Stimulated activated CD8-positive, alpha-beta memory T cell treated with anti-CD3 and anti-CD28 coated beads, Interleukin-4, amount 100 ng/mL, for 4 hours (primary cell): ENCODE measurements at places on chromosomes 12 and 14.
A peak's percentile ranks its signal among the peaks of the same experiment; 100 is the strongest.

GRCh38 chr12:48198672-48198971, 4.5 kb downstream of the OR10AD1 start:
- DNase-seq: no peak

DNA sequence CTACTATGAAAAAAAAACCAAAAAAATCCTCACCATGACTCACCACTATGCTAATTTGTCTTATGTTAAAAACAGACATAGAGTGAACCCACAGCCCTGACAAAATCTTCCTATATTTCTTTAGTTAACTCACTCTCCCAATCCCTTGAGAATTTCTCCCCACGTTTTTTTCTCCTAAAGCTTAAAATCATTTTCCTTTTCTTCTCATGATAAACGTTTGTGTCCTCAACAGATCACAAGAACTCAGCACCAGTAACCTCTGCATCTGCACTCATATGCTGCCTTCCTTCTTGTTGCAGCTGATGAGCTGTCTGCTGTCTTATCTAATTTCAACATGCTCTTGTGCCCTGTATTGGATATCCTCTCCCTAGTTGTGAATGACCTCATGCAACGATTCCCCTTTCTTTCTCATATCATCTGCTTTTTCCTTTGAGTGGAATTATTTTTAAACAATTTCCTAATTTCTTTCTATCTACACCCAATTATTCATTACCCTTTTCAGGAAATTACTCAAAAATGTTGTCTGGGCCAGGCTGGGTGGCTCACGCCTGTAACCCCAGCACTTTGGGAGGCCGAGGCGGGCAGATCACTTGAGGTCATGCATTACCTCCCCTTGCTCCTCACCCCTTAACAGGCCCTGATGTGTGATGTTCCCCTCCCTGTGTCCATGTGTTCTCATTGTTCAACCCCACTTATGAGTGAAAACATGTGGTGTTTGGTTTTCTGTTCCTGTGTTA, 427.5 kb upstream of the MGAT4C start:
- no peak for DNase-seq

- no peak for DNase-seq
Measured at GRCh38 chr14:57686304-57686703, 179.6 kb downstream of the SLC35F4 start.

DNA sequence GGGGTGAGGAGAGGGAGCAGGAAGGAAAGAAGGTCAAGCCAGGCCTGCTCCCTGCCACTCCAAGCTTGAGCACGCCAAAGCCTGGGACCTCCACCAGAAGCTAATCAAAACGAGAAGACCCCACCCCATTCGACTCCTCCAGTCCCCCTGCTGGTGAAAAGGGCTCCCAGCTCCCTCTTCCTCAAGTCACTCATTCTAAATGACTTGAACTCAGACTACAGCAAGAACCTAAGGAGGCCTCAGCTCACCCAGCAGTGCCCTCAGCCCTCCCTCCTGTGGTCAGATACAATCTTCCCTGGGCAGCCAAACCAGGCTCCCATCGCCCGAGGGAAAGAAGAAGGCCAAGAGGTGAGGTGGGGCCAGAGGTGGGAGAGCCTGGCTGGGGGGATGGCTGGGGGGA, 17.4 kb downstream of the HDAC7 start:
- no peak for DNase-seq

- no peak for DNase-seq
Measured at GRCh38 chr12:92628476-92628875, 74.3 kb upstream of the PLEKHG7 start.

DNA sequence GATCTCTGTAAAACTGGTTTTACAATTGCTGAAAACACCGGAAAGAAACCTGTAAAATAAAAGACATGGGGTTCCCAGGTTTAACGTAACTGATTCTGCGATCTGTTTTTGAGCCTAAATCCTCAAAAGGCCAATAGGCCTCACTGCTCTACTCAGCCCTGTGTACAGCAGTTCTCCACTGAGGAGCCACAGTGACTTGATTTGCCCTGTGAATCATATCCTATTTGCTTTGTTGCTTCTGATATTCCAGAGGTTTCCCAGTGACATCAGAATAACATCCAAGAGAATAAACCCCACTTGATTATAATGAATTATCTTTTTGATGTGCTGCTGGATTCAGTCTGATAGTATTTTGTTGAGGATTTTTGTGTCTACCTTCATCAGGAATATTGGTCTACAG, 27.5 kb downstream of the MDM1 start:
- no peak for DNase-seq

- DNase-seq: no peak
Measured at GRCh38 chr12:92729773-92730305, 27.1 kb downstream of the PLEKHG7 start.

GRCh38 chr12:133058203-133059113, 21.1 kb downstream of the ZNF84 start:
- no peak for DNase-seq

- no peak for DNase-seq
Measured at GRCh38 chr14:105333613-105334364, 19.2 kb downstream of the PACS2 start.

GRCh38 chr14:64970776-64971477, 1.2 kb downstream of the RAB15 start:
- no peak for DNase-seq

DNA sequence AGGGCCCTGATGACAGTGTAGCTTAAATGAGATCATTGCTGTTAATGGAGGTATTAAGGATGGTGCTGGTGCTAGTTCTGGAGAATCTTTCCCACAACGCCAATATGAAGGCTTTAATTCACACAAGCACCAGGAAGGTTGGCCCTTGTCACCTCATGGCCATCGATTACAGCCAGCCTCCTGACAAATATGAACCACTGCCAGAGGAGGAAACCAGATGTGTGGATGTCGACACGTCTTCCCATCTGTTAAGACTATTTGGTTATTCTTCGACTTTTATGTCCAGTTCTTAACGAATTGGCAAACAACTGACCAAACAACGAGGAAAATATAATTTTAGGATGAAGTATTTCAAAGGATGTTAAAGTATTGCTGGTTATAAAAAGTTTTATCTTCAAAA, 79.5 kb downstream of the PIK3C2G start:
- DNase-seq: no peak

- no peak for DNase-seq
Measured at GRCh38 chr14:75496755-75497154, 25.5 kb upstream of the BATF start.

DNA sequence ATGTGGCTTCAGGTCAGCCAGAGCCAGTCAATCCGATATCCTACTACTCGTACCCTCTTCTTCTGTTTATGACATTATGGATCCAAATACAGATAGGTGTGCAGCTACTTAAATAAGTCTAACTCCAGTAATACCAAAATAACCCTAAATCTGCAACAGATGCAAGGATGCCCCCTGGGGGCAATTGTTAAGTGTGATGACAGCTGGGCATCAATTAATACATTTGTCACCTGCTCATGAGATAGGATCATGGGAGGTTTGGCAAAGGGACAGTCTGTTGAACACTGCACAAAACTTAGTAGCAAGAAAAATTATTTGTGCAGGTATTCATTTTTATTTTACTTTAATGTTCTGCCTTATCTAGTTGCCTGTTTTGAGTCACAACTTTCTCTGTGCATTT, 83.2 kb downstream of the SLC38A6 start:
- no peak for DNase-seq

- no peak for DNase-seq
Measured at GRCh38 chr12:108735855-108736254, 4.5 kb upstream of the CORO1C start.

DNA sequence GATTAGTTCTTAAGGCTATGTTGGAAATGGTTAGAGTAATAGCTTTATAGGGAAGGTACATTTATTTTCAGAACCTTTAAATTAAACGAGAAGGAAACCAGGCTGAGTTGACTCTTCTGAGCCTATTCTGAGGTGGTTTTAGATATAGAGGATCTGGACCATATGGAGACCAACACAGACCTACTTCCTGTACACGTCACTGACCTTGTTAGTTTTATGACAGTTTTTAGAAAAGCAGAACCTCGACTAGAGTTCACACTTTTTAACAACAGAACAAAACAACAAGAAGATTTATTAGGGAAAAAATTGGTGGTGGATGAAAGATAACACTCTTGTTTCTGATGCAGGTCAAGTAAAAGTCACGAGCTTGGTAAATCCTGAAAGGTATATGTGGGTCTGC, 107.1 kb downstream of the NPAS3 start:
- no peak for DNase-seq

DNA sequence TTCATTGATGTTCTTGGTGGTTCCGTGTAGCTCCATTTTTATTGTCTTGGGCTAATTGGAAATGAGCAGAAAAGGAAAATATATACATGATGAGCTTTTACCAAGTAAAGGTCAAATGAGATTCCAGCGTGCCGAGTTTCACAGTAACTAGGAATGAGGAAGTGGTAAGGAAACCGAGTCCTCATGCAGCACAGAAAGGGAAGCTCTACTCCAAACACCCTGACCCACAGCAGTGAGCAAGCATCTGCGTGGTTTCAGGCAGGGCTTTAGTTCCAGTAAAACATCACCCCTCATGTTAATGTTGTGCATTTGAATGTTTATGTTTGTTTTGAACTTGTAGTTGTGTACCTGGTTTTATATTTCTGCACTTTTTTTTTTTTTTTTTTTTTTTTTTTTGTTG, 208.0 kb downstream of the SLC41A2 start:
- no peak for DNase-seq

GRCh38 chr14:22176957-22177356, 412.1 kb downstream of the DAD1 start:
- no peak for DNase-seq

GRCh38 chr14:94390372-94391086, 2.1 kb upstream of the SERPINA1 start:
- DNase-seq: no peak

DNA sequence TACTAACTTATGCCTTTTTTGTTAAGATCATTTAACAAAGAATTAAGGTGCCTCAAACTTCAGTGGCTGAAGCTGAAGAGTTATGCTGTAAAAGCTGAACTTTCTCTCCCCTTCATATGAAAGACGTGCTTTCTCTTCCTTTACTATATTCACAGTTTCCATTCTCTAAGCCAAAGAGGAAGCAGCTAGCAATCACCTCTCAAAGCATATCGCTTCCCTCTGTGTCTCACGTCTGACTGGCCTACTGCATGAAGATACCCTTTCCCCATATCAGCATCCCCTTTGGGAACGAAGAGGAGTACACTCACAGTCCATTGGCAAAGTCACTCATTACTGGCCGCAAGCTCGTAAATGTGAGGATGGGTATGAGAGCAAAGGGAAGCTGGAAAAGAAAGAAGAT, 34.9 kb downstream of the SLC11A2 start:
- DNase-seq: no peak

DNA sequence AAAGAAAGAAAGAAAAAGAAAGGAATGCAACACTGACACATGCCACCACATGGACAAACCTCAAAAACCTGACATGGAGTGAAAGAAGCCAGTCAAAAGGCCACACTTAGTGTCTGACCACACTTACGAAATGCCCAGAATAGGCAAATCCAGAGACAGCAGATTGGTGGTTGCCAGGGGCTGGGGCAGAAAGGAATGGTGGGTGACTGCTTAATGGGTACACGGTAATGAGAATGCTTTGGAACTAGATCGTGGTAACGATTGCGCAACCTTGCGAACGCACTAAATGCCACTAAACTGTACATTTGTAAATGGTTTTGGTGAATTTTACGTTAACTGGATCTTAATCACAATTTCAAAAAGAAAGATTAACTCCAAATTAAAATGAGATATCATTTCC, 39.5 kb downstream of the SCARB1 start:
- no peak for DNase-seq

DNA sequence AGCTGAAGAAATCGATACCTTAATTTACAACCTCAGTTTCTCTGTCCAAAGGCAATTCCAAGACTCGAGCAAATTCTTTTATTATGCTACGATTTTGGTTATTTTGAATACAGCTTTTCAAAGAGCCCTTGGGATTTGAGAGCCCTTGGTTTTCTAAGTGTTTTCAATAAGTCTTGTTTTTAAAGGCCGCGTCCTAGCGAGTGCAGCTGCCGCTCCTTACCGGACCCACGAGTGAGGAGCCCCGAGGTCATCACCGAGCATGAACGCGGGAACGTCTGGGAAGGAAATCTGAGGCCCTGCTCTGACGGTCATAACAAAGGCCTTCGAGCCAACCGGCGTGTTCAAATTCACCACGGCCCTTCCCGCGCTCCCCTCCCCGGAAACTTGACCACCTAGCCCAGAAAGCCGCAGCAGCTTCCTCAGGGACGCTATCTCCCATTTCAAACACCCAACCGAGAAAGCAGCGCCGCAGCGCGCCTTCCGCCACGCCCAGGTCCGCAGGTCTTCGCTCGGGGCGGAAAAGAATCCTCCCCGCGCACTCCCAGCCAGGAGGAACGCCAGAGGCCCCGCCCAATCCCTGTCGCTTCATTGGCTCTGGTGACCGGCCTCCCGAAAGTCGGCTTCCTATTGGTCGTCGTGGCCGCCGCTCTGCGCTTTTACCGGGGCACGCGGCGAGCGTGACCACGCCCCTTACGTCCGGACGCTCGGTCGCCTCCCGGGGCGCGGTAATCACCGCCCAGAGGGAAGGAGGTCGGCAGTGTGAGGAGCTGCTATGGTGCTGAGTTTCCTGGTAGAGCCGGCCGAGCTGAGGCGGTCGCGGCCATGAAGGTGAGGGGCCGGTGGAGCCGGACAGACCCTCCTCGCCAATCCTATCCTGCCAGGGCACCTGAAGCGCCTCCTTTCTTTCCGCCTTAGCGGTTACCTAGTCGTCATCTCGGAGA, at the start of gene RNF34:
RNF34 (plus strand) TSS at position 728 of the 941 bp plus-strand sequence; CDS start at position 823, 95 bp downstream.
- DNase-seq: peak; percentile 95

DNA sequence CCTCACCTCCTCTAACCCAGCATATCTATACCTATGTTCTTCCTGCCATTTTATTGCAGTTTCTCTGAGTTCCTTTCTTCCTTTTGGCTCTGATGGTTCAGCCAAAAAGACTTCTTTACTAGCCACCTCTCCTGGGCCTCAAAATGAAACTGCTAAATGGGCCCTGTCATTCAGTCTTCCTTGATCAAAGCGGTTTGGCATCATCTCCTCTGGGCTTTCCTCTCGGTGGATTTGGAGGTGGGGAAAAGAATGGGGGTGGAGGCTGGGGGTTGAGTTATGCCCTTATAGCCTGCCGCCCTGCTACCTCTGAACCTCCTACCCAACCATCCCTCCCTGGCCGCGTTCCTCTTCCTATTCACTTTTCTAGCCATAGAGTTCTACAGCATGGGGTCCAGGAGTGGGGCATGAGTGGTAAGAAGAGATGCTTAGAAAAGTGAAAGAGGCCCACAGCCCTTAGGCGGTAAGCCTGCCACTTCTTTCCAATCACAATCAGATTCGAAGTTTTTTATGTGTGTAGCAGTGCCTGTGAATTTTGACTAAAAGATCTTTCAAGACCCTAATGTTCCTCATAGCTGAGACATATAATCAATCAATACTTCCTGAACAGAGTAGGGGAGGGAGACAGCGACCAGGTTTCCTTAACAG, 2.5 kb downstream of the AJUBA start:
- DNase-seq: no peak
